Activated CD4-positive, alpha-beta T cell treated with anti-CD3 and anti-CD28 coated beads, Interleukin-2, amount 50 U/mL, for 48 hours (primary cell): ENCODE measurements at places on chromosomes 12 and 14.

- no peak for DNase-seq
Observed at GRCh38 chr12:15443611-15444010, 121.3 kb downstream of the PTPRO start.

- no peak for DNase-seq
Observed at GRCh38 chr12:77062396-77062795, 3.0 kb downstream of the E2F7 start.

DNA sequence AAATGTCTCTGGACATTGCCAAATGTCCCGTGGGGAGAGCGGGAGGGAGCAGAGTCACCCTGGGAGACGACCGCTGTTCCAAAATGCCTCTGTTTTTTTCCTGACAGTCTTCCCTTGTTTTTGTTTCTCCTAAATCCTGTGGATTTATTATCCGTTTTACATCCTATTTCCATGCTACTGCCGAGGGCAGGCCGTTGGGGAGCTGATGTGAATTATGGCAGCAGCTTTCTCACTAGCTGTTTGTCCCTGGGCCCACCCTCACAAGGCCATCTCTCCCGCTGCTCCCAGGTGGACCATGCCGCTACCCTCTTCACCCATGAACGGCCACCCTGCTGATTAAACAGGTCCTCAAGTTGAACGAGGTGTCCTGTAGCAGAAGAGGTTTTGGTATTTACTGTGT lies 55.2 kb downstream of the FBXL14 start:
- DNase-seq: no peak

DNA sequence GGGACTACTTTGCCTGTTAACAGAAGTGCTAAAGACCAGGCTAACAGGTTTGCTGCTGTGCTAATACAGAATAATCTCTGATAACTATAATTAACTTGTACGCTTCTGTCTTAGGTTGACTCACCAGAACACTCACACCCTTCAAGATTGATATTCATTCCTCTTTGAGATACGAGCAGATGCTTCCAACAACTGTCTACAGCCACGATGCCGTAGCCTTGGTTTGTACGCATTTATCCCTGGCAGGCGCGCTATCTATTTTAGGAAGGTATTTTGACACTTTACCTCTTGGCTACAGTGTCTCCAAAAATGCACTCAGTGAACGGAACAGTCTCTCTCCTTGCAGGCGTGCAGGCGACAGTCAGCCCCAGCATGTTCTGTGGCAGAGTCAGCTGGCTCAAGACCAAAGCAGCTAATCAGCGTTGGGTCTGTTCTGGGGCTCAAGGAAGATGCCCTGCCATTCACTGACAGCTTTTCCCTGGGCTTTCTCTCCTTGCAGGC lies 146.4 kb upstream of the PRICKLE1 start:
- DNase-seq: no peak

- DNase-seq: no peak
Observed at GRCh38 chr12:101570047-101570446, 24.7 kb upstream of the MYBPC1 start.
